ENCODE measurements at places on chromosomes 1 and 21.

GRCh38 chr1:151723726-151724370, 2.5 kb downstream of the RIIAD1 start:
- no peak for DNase-seq

GRCh38 chr1:25774921-25775771, 24.8 kb upstream of the SELENON start:
- peak; percentile 81 for DNase-seq

DNA sequence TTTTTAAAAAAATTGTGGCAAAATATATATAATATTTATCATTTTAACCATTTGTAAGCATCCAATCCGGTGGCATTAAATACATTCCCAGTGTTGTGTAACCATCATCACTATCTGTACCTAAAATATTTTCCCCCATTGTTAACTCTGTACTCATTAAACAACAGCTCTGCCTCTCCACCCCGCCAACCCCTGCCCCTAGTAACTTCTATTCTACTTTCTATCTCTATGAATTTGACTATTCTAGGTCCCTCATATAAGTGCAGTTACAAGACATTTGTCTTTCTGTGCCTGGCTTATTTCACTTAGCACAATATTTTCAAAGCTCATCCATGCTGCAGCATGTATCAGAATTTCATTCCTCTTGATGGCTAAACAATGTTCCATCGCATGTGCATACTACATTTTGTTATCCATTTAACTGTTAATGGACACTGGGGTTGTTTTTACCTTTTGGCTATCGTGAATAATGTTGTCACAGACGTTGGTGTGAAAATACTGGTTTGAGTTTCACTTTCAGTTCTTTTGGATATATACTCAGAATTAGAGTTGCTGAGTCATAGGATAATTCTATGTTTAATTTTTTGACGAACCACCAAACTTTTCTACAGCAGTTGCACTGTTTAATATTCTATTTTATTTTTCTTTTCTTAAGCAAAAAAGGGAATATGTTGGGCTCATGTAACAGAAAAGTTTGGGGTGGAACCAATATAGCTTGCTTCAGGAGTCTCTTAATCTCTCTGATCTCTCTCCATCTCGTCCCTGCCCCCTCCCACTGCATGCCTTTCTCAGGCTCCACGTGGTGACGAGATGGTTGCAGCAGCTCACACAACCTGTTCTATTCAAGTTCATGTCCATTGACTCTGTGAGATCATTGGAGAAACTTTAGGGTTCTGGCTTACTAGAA, 25.2 kb upstream of the RCAN1 start:
- peak; percentile 7 for DNase-seq

GRCh38 chr1:29237129-29237821, 953 bp downstream of the PTPRU start:
- DNase-seq = no peak

DNA sequence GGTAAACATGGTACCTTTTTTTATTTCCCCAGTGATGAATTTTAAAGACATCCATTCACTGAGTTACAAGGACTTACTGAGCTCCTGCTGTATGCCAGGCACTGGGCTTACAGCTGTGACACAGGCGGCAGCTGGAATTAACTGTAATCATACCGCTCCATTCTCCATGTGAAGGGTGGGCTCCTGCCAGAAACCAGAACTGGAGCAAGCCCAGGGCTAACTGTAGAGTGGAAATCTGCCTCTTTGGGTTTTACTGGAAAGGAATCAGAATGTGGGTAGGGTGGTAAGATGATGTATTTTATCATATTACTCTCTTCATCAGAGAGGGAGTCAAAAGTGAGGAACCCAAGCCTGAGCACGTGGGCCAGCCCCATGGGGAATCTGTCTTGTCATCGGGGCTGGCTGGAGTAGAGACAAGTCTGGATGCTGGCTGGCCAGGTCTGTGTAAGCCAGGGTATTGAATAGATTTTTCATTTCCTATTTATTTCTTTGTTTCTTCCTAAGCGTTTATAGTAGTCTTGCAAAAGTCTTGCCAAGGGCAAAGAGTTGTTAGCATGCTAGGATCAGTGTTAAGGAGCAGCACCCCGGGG, 21.5 kb downstream of the FGGY start:
- DNase-seq = no peak

DNA sequence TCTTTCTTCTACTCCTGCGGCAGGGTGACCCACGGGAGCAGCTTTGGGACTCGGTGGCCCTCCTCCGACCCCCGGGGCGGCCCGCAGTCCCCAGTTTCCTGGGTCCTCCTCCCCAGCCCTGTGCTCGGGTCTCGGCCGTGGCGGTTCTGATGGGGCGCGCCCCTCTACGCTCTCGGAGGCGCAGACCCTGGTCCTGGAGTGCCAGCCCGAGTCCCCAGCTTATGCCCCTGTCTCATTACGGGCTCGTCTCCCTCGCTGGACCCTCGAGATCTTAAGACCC, 430 bp downstream of the BTG2 start:
- no peak for DNase-seq

GRCh38 chr1:185585770-185586169, 148.4 kb upstream of the HMCN1 start:
- DNase-seq = no peak

- DNase-seq = no peak
Observed at GRCh38 chr1:56967355-56967754, 1.5 kb upstream of the C8B start.

DNA sequence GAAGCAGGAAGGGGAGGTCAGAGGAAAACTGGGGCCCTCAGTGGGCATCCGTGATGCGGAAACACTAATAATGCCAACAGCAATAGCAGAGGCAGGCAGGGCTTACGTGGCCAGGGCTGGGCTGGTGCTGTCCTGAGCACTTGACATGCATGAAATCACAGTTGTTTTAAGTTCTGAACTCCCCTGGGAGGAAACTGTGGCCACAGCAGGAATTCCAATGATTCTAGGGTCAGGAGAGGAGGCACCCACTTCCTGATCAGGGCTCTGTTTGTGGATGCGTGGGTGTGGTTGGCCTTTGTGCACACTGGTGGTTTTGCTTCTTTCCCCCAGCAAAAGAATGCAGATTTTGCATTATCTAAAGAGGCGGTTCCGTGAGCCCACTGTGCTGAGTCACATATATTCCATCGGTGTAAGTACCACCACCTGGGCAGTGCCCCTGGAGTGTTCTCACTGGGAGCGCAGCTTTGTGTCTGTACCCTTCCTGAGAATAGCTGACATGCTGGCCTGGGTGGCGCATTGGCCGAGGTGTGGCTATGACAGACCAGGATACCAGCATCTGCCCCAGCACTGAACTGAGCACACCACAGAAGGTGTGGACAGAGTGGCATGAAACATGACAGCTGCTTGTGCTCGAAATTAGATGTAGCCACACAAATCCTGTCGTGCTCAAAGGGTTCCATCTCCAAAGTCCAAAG, 71.0 kb downstream of the PDE9A start:
- DNase-seq = no peak

DNA sequence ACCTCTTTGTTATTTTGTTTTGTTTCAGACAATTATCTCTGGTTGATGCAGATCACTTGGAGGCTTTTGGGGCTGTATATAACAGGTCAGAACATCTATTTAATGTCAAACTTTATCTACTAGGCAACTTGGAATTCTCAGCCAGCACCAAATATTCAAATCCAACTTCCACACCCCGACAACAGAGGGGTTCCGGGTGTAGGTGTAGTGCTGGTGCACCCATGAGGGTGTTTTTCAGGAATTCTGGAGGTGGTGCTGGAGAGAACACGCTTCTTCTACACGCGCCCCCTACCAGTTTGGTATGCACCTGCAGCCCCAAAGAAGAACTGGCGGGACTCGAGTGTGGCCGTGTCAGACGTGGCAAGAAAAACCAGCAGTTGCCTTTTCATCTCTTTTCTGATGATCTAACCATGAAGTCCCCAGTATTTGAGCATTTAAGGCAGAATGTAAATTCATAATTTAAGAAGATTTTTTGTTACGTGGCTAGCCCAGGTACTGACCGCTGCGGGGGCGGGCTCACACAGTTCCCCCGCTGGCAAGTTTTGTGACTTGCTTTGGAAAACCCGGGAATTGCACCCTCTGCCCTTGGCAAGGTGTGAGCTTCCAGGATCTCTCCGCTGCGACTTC, 462 bp upstream of the TLCD4 start:
- no peak for DNase-seq

DNA sequence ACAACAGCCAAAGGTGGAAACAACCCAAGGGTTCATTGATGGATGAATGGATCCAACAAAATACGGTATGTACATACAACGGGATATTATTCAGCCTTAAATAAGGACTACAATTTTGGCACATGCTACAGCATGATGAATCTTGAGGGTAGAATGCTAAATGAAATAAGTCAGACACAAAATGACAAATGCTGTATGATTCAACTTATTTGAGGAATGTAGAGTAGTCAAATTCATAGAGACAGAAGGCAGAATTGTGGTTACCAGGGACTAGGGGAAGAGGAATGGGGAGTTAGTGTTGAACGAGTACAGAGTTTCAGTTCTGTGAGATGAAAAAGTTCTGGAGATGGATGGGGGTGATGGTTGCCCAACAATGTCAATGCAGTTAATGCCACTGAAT, 118.0 kb upstream of the PAXBP1 start:
- DNase-seq = no peak

DNA sequence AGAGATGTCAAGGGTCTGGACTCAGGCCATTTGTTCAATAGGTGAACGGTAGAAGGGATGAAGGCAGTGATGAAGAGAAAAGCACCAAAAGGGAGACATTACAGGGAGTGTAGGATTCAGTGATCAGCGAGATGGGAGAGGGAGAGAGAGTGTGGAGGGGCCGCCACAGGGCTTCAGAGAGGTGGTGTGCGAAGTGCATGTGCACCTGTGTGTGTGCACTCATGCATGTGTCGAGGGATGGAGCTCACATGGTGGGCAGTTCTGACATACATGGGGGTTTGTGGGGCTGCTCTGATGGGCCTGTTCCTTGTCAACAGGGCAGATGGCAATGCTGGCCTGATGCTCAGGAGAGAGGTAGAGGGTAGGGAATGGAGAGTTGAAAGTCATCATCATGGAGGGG, 11.4 kb upstream of the KCNA2 start:
- no peak for DNase-seq

- peak; percentile 68 for DNase-seq
Observed at GRCh38 chr1:234768569-234769283, 158.7 kb upstream of the IRF2BP2 start.

DNA sequence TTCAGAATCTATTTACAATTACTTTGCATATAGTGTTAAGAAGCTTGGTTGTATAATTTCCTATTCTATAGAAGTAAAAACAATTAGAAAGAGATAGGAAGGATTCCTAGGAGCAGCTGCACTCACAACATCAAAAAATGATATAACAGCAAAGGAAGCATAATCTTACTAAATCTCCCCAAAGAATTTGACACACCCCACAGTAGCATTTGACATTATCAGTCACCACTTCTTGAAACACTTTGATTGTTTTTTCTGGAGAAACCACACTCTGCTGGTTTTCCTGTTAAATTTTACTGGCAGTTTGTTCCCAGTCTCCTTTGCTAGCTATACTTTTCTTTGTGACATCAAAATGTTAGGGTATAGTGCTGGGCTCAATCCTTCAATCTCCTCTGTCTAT, 100.8 kb upstream of the KIAA1614 start:
- DNase-seq = no peak

DNA sequence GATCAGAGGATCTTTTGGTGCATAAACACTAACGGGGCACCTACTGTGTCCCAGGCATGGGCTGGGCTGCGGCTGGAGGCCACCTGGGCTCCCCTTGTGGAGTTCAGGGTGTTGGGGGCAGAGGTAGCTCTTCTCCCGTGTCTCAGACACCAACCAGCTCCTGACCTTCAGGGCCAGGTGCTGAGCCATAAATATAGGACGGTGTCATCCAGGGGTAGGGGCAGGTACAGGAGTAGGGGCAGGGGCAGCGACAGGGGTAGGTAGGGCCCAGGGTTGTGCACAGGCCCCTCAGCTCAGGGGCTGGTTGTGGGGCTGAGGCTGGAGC, 18.0 kb upstream of the LRRC3 start:
- DNase-seq = no peak

DNA sequence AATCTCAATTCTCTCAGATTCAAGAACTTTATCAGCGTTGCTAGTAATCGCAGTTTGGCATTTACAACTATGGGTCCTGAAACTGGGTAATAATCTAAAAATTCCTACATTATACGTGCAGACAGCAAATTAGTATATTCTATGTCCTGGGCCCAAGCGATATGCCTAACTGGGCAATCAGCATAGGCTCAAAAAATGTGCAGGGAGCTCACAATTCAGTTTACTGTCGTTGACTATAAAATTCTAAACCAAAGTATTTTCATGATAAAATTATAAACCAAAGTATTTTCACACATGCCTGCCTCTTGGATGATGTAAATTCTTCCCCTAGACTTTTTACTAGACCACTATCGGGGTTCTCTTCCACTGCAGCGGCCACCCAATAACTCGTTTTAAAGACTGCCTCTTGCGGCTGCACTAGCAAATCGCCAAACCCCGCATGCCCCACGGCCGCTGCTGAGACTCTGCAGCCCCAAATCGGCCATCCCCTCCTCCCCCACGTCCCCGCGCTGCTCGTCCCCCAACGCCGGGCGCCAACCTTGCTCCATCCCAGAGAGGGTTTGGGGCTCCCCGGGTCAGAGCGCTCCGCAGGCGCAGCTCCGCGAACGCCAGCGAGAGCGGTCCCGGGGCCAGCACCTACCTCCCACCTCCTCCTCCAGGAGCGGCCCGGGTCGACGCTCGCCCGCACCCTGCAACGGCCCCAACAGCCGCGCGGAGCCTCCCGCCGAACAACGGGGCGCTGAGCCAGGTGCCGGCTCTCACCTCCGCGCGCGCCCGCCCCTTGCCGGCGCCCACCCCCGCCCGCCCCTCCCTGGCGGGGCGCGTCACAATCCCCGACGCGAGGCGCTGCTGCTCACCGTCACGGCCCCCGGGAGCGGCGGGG, 506 bp downstream of the SSX2IP start:
- DNase-seq = peak; percentile 4

DNA sequence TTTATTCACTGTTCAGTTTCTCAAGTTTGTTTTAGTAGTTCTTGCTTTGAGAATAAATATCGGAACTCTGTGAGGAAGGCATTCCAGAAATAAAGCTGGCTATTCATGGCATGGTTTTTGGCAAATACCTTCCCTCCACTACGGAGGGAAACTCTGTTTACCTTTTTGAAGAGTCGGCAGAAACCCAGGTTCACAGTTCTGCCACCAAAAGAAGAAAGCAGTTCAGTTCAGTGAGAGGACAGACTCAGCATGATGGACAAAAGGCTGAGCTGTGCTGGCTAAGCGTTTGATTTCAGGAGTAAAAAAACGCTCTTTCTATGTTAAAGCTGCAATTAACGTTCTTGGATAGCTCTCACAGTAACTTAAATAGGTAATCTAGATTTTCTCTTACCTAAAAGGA, 42.4 kb downstream of the CNN3 start:
- no peak for DNase-seq

DNA sequence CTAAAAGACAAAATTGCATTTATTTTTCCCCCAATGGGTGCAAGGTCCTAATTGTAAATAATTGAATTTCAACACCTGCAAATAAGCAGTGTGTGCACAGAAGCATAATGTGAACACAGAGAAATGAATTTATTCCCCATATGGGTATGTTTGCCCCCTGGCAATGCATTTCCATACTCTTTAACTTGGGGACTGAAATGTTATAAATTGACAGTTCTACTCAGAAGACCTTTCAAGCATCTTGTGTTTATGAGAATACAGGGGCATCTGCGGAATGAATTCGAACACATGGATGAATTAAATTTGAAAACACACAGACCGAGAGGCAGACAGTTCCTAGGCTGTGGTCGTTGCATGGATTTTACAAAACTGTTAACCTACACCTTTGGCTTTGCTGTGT, 3.5 kb downstream of the PBX1 start:
- no peak for DNase-seq

GRCh38 chr21:32021319-32021994, 148.6 kb downstream of the HUNK start:
- no peak for DNase-seq

GRCh38 chr1:25668931-25669573, 52.5 kb downstream of the MAN1C1 start:
- no peak for DNase-seq
